ENCODE measurements at places on chromosomes 16 and 17. TPM values are rescaled to one million over a fixed set of nuclear protein-coding genes. Genes with fewer than 3 reads are reported as not detected.

The CCDC102A gene
- 3.5 TPM for polyA plus RNA-seq

The PPP1R1B gene
- polyA plus RNA-seq = 99.1 TPM

The DCTN5 gene
- polyA plus RNA-seq = 10.9 TPM

The PYY gene
- polyA plus RNA-seq = 0.66 TPM

The TNS4 gene
- polyA plus RNA-seq = not detected

The CIITA gene
- 6.5 TPM for polyA plus RNA-seq

The TMC8 gene
- 2.9 TPM for polyA plus RNA-seq

DNA sequence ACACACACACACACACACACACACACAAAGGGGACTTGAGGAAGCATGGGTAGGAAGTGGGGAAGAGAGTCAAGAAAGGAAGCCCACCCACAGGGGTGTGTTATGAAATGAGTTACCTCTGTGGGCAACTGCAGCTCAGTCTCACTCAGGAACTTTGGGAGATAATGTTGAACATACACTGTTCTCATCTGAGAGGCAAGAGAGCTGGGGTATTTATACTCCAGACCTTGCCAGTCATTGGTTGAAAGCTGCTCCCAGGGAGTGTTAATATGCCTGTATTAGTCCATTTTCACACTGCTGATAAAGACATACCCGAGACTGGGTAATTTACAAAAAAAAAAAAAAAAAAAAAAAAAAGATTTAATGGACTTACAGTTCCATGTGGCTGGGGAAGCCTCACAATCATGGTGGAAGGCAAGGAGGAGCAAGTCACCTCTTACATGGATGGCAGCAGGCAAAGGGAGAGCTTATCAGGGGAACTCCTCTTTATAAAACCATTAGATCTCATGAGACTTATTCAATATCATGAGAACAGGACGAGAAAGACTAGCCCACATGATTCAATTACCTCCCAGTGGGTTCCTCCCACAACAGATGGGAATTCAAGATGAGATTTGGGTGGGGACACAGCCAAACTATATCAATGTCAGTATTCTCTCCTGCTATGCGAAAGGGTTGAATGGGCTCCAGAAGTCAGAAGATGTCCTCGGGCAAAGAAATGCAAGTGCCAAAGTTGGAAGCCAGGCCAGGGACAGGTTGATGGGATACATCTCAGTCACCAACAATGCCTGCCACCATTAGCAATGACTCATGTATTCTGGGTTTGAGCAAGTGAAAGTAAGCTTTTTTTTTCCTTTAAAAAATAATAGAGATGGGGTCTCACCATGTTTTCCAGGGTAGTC is 270.5 kb downstream of the MRTFB start:
- no peak overlapping the region for H3K27ac ChIP-seq
- H3K4me3 ChIP-seq = no peak overlapping the region
- H3K4me1 ChIP-seq = no peaks in the 10 kb centered on the region
- no peaks in the 10 kb centered on the region for H3K27me3 ChIP-seq
- no peak for DNase-seq

DNA sequence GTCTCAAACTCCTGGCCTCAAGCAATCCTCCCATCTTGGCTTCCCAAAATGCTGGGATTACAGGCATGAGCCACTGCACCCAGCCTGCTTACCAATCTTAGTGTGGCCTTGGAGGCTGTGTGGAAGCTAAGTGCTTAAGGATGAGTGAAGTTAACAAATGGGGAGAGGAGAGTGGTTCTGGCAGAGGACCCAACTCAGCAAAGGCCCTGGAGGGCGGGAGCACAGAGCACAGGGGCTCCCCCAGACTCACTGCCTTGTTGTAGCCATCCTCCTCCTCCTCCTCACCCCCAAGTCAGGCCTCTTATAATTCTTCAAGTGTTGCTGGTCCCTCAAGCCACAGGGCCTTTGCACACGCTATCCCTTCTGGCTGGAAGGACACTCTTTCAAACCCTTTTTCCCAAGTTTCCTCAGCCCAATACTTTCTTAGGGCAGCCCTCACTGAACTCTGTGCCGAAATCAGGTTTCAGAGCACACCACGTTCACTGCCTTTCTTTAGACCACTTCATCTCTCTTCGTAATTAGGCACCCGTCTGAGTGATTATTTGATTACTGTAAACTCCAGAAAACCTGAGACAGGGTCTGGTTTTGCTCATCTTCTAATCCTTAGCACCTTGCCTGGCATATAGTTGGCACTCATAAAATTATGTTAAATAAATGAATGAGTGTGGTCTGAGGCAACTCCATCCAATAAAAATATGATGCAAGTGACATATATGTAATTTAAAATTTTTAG is 23.4 kb downstream of the NGFR start:
- no peak overlapping the region for H3K4me3 ChIP-seq
- H3K27me3 ChIP-seq = no peaks in the 10 kb centered on the region
- no peak for DNase-seq
- no peaks in the 10 kb centered on the region for H3K36me3 ChIP-seq

DNA sequence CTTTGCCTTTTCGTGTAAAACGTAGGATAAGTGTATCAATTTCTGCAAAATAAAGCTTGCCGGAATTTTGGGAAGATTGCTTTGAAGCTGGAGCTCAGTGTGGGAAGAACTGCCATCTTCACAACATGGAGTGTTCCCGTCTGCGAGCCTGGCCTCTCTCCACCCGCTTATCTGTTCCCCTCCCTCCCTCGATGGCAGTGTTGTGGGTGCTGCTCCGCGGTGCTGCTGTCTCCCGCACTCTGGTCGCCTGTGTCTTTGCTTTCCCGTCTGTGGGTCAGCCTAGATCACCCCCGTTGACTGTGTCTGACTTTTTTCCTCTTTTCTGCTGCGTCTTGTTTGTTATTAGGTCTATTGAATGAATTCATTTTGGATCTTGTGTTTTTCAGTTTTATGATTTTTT is 17.0 kb downstream of the ACSF3 start:
- DNase-seq = no peak
- no peak overlapping the region for H3K27ac ChIP-seq
- H3K27me3 ChIP-seq = no peaks in the 10 kb centered on the region
- H3K4me1 ChIP-seq = no peaks in the 10 kb centered on the region

DNA sequence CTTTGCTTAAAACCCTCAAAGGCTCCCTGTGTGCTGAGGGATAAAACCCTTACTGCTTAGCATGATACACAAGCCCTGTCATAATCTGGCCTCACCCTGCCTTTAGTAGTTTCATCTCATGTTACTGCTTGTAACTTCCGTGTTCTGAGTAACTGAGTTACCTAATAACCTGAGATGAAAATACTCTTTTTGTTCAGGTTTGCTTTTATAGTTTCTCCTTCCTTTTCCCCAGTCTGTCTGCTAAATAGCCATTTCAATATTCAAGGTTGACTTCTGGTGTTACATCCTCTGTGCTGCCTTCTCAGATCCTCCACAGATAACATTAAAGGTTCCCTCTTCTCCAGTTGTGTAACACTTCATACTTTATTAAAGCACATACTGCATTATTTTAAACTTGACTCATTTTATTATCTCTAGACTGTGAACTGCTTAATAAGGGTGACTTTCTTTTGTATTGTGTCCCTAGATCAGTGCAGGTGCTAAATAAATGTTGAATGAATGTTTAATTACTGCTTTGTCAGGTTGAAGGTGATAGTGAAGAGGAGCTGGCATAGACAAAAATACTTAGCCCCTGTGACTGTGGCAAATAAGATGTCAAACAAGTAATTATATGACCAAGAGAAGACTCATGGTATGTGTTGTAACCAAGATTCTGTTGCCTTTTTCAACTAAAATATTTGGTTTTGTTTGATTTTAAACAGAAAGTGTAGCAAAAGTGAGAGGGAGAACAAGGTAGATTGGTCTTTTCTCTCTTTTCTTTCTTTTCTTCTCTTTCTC is 47.8 kb downstream of the NFAT5 start:
- no peak overlapping the region for H3K4me3 ChIP-seq
- peak overlapping the region; percentile 24 for H3K27ac ChIP-seq
- H3K4me1 ChIP-seq = peaks cover 32% of the 10 kb centered on the region
- DNase-seq = no peak
- H3K36me3 ChIP-seq = no peaks in the 10 kb centered on the region
- no peaks in the 10 kb centered on the region for H3K27me3 ChIP-seq

GRCh38 chr17:75535119-75535537 is 9.6 kb downstream of the LLGL2 start:
- H3K4me3 ChIP-seq = no peak overlapping the region
- H3K4me1 ChIP-seq = peaks cover 35% of the 10 kb centered on the region
- no peaks in the 10 kb centered on the region for H3K27me3 ChIP-seq

GRCh38 chr17:74117999-74118421 is 85.5 kb upstream of the RPL38 start:
- no peaks in the 10 kb centered on the region for H3K36me3 ChIP-seq
- no peaks in the 10 kb centered on the region for H3K4me1 ChIP-seq
- H3K27me3 ChIP-seq = no peaks in the 10 kb centered on the region
- H3K4me3 ChIP-seq = no peak overlapping the region
- DNase-seq = no peak

DNA sequence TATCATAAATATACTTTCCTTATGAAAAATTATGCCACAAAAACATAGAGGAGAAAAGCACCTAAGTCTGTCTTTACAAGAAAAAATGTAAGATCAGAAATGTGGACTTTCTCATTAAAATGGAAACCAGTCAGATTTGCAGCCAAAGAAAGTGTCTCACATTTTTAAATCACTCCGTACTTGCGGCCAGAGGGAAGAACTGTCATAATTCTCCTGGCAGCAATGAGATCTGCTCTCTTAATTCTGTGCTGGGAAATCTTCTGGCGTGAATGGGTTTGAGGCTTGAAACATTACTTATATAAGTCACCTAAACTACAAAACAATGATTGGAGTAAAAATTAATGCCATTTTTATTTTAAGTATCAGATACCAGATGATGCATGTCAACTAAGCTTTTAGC is 10.7 kb downstream of the C16orf95 start:
- no peaks in the 10 kb centered on the region for H3K36me3 ChIP-seq
- H3K4me1 ChIP-seq = no peaks in the 10 kb centered on the region
- H3K27me3 ChIP-seq = no peaks in the 10 kb centered on the region
- no peak for DNase-seq
- no peak overlapping the region for H3K27ac ChIP-seq
- no peak overlapping the region for H3K4me3 ChIP-seq

DNA sequence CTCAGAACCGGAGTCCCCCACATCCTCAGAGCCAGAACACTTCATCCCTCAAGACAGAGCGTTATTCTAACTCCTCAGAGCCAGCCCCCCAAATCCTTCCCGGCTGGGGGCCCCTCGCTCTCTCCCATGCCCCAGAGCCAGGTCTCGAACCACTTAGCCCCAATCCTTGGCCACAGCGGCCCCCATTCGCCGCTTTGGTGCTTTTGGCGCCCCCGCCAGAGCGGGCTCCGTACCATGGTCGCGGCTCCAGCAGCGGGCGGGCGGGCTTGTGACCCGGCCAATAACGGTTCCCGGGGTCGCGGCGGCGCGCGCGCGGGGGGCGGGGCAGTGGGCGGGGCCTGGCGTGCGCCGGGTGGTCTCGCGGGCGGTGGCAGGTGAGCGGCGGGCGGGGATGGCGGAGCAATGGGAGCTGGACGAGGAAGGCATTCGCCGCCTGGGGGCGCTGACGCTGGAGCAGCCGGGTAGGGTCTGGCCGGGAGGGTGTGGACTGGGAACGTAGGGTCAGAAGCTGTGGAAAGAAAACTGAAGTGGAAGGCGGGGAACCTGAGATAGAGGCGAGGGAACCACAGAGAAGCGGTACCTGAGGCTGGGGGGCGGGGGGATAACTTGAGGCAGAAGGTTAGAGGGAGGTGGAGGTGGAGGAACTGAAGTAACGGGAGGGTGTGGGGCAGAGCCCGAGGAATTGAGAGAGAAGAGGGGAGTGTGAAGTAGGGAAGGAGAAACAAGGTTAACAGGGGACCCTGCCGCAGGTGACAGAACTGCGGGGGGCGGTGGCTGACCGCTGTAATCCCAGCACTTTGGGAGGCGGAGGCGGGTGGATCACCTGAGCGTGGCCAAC is at the start of the genes KCTD19 and LRRC36:
KCTD19 (minus strand) TSS at position 270 of the 838 bp plus-strand sequence; CDS start at position 236, 34 bp downstream.
LRRC36 (plus strand) TSS at position 344 of the 838 bp plus-strand sequence; CDS start at position 392, 48 bp downstream.
- H3K4me1 ChIP-seq = no peaks in the 10 kb centered on the region
- H3K27me3 ChIP-seq = no peaks in the 10 kb centered on the region
- no peak within 1 kb of the TSS for H3K27ac ChIP-seq

DNA sequence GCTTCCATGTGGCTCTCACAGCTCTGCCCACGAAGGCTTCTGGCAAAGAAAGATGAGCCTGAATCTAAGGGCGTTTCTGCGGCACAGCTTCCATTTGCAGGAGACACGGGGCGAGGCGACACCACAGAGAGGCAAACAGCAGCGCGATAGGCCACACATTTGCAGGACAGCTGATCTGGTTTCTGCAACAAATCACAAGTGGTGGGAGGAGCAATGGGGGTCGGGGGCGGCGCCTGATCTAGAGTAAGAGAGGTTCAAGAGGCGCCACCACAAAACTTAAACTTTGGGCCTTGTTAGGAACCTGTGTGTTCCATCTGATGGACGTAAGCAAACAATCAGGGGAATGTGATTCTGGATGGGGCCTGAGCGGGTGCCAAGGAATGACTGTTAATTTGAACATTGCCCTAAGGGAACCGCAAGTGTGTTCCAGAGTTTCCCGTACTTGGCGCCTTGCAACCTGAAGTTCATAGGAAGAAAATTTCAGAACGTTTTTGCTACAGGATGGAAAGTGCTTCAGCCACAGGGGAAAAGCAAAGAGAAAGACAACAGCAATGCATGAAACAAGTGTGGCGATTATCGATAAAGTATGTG is 18.9 kb upstream of the ENPP7 start:
- no peak for DNase-seq
- no peaks in the 10 kb centered on the region for H3K27me3 ChIP-seq
- H3K4me3 ChIP-seq = no peak overlapping the region
- no peaks in the 10 kb centered on the region for H3K4me1 ChIP-seq
- no peak overlapping the region for H3K27ac ChIP-seq

GRCh38 chr16:76835339-76835738 is 355.7 kb upstream of the MON1B start:
- no peak for DNase-seq
- no peaks in the 10 kb centered on the region for H3K4me1 ChIP-seq
- no peak overlapping the region for H3K27ac ChIP-seq
- no peaks in the 10 kb centered on the region for H3K27me3 ChIP-seq
- H3K36me3 ChIP-seq = no peaks in the 10 kb centered on the region
- no peak overlapping the region for H3K4me3 ChIP-seq

DNA sequence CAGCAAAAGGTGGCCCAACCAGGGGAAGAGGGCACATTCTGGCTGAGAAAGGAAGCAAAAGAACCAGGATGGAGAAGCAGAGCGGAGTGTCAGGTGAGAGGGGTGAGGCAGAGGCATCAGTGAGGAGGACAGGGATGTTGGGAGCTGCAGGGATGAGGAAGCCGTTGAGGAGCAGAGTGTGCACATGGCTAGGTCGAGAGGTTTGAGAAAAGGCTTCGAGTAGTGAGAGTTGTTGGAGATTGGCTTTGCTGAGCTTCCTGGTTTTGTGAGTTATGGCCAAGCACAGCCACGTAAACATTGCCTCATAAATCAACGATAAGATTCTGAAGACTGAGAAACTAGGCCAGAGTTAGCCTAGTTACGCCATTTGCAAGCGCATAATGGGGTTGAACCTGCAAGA is 26.9 kb downstream of the DNAH2 start:
- no peak for DNase-seq
- no peaks in the 10 kb centered on the region for H3K36me3 ChIP-seq
- no peak overlapping the region for H3K4me3 ChIP-seq
- H3K4me1 ChIP-seq = no peaks in the 10 kb centered on the region
- no peak overlapping the region for H3K27ac ChIP-seq

GRCh38 chr16:3787924-3788661 is 70.8 kb upstream of the TRAP1 start:
- no peak overlapping the region for H3K27ac ChIP-seq
- DNase-seq = no peak
- H3K27me3 ChIP-seq = no peaks in the 10 kb centered on the region
- H3K4me3 ChIP-seq = no peak overlapping the region

- no peaks in the 10 kb centered on the region for H3K4me1 ChIP-seq
- H3K4me3 ChIP-seq = no peak overlapping the region
- no peaks in the 10 kb centered on the region for H3K27me3 ChIP-seq
- no peaks in the 10 kb centered on the region for H3K36me3 ChIP-seq
- no peak overlapping the region for H3K27ac ChIP-seq
Observed at GRCh38 chr16:88639231-88640038, 1.1 kb downstream of the IL17C start.
